Stimulated activated CD4-positive, alpha-beta T cell treated with anti-CD3 and anti-CD28 coated beads, Interleukin-1b, Interleukin-23, amount 100 ng/mL, for 24 hours (primary cell): ENCODE measurements at places on chromosomes 12 and 14.

GRCh38 chr14:68795597-68796417, 2.9 kb upstream of the ZFP36L1 start:
- no peak for DNase-seq

DNA sequence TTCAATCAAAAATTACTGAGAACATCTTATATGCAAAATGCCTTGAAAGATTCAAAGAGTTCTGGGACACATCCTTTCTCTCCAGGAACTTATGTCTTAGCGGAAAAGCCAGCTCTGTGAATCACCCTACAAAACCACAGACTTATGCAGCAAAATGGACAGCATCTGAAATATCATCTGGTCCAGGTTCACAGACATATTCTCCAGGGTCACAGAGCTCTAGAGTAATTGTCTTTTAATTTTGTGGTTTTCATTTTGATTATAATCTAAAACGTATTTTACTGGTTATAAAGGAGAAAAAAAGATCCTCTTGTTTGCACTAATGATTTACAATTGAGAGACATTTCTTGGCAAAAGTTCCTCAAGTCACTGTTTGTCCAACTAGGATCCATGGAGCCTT, 246.2 kb downstream of the MSRB3 start:
- no peak for DNase-seq

GRCh38 chr12:132264086-132265010, 65.0 kb downstream of the GALNT9 start:
- no peak for DNase-seq

DNA sequence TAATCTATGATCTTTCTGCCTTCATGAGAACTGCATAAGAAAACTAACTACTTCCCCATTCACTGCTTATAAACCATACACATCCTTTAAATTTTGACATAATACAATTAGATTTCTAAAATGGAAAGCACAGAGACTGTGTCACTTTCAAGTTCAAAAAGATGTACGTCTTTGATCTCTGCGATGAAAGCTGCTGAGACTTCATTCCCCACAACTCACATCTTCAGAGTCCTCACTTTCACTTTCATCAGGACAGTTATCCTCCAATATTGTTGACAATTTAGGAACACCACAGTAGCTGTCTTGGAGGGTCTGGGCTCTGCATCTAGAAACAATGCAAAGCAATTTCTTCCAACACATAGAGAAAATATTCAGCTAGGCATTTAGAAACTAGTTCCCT, 47.9 kb upstream of the KCNC2 start:
- DNase-seq: no peak

GRCh38 chr12:106769078-106769477, 5.4 kb upstream of the RIC8B start:
- DNase-seq: no peak

- no peak for DNase-seq
Observed at GRCh38 chr12:85784096-85784720, 52.0 kb downstream of the RASSF9 start.
